Peyer's patch (tissue), 4 donors: ENCODE measurements at places on chromosomes 12 and 14. TPM values are rescaled to one million over a fixed set of nuclear protein-coding genes. Genes with fewer than 3 reads are reported as not detected.

The KLRC3 gene
- total RNA-seq = not detected

The TEX22 gene
- total RNA-seq = 0.94 TPM

The FBLN5 gene
- 61.1 TPM for total RNA-seq

The GPR137C gene
- not detected for total RNA-seq

The GPD1 gene
- total RNA-seq = 41.3 TPM

The FITM1 gene
- total RNA-seq = 11.3 TPM

The GPRC5D gene
- not detected for total RNA-seq

The TMCC3 gene
- total RNA-seq = 15.7 TPM

- no peak overlapping the region for H3K27ac ChIP-seq
- peaks cover 12% of the 10 kb centered on the region for H3K4me1 ChIP-seq
- H3K27me3 ChIP-seq = no peaks in the 10 kb centered on the region
- H3K4me3 ChIP-seq = no peak overlapping the region
- no peak for DNase-seq
Measured at GRCh38 chr14:72478471-72478893, 415.4 kb downstream of the DPF3 start.

DNA sequence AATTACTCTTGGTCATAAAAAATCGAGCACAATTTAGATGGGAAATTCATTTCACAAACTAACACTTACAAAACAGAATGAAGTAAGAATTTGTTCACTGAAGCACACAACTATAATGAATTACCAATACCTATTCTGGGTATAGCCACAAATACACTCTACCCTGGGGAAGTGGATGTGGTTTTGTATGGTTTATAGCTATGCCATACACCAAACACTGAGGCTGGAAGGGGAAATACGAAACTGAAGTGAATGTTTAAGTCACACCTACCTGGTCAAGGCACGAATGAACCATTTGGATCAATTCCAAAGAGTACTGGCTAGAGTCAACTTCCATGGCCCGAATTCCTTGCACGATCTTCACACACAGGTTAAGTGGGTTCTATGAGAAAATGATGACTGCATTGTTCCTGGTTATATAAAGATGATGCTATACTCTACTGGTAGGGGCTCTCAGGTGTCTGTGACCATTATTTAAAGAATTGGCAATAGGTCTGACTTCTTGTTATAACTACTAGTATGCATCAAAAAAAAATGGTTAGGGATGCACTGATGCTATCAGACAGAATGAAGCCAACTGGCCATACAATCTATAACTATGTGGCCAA lies 12.8 kb downstream of the NEK9 start:
- H3K27me3 ChIP-seq = no peaks in the 10 kb centered on the region
- H3K4me1 ChIP-seq = no peaks in the 10 kb centered on the region
- H3K36me3 ChIP-seq = no peaks in the 10 kb centered on the region
- DNase-seq = no peak
- H3K4me3 ChIP-seq = no peak overlapping the region

DNA sequence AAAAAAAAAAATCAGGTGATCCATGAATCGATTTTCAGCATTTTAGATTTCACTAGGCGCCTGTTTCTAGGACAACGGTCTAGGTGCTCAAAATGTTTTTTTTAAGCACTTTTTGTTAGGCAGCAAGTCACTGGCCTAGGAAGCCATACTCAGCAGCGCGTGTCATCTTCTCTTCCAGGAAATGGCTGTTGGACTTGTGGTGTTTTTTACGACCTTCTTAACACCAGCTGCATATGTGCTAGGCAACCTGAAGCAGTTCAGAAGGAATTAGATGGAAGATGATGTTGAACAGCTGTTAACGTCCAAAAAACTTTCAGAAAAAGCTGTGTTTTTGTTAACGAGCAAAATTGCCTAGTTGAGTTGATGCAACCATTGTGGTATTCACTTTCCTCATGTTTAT lies 868 bp downstream of the COX8C start:
- no peaks in the 10 kb centered on the region for H3K36me3 ChIP-seq
- no peak for DNase-seq
- no peak overlapping the region for H3K4me3 ChIP-seq
- H3K27me3 ChIP-seq = no peaks in the 10 kb centered on the region
- H3K4me1 ChIP-seq = no peaks in the 10 kb centered on the region
- H3K27ac ChIP-seq = no peak overlapping the region

DNA sequence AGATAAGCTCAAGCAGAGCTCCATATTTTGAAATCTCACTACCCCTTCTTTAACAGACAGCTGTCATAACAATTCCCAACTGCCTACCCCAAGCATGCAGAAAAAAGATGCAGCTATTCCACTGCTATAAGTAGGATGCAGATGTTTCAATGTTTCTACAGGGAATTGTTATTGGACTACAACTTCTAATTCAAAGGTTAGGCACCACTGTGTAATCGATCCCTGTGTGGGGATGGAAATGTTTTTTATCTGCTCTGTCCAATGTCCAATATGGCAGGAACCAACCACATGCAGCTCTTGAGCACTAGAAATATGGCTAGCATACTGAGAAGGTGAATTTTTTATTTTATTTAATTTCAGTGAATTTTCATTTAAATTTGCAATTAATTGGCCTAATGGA lies 208.6 kb downstream of the SLC2A13 start:
- no peaks in the 10 kb centered on the region for H3K36me3 ChIP-seq
- H3K27ac ChIP-seq = no peak overlapping the region
- H3K4me3 ChIP-seq = no peak overlapping the region
- no peaks in the 10 kb centered on the region for H3K4me1 ChIP-seq

GRCh38 chr12:54300732-54301427 lies at the start of gene NFE2:
TSS of gene NFE2 (minus strand) at chr12:54301015. CDS start at chr12:54295248, 5,767 bp downstream.
- H3K27ac ChIP-seq = no peak within 1 kb of the TSS
- no peak for DNase-seq
- peak within 1 kb of the TSS; percentile 23 for H3K4me3 ChIP-seq
- no peaks in the 10 kb centered on the region for H3K27me3 ChIP-seq
- H3K4me1 ChIP-seq = peaks cover 10% of the 10 kb centered on the region
- H3K36me3 ChIP-seq = no peaks in the 10 kb centered on the region

DNA sequence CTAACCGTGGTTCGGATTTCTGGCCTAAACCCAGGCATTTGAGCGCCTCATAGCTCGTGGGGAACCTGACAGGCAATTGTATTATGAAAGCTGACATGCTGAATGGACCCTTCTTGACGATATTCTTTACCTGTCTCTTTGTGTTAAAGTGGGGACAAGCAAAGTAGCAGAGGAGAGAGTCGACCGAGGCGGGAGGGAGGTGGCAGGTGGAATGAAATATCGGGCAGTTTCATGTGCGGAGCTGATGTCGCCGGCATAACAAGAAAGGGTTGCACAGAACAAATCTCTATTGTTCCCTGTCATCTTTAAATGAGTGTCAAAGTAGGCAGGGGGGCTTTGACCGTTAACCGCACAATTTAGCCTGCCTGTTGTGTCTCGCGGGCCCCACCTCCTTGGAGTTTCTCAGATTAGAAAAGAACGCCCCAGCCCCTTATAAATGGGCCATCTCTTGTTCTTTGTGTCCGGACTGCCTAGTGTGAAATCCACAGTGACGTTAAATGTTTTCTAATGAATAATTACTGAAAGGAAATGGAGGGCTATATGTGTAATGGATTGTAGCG lies 11.5 kb downstream of the MYO1H start:
- no peak overlapping the region for H3K4me3 ChIP-seq
- no peaks in the 10 kb centered on the region for H3K27me3 ChIP-seq
- no peaks in the 10 kb centered on the region for H3K4me1 ChIP-seq
- no peak for DNase-seq

GRCh38 chr14:50373959-50374358 lies 22.7 kb downstream of the CDKL1 start:
- no peaks in the 10 kb centered on the region for H3K36me3 ChIP-seq
- H3K4me1 ChIP-seq = no peaks in the 10 kb centered on the region
- no peak overlapping the region for H3K27ac ChIP-seq
- DNase-seq = no peak

DNA sequence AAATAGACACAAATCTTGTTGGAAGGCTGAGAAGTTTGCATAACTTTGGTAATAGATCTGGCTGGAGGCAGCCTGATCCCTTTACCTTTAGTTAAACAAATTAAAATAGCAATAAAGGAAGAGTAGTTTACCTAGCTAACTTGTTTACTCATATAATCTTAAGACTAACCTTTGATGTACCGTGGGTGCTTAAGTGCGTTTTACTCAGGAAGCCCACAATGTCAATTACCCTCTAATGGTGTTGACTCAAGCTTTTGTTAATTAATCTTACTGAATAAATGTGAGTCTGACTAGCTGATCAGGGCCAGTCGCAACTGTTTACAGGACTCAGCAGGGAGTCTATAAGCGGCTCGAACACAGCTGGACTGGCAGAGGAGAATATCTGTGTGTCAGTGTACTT lies 51.5 kb downstream of the FAR2 start:
- H3K4me1 ChIP-seq = no peaks in the 10 kb centered on the region
- DNase-seq = no peak
- H3K4me3 ChIP-seq = no peak overlapping the region
- H3K36me3 ChIP-seq = no peaks in the 10 kb centered on the region

DNA sequence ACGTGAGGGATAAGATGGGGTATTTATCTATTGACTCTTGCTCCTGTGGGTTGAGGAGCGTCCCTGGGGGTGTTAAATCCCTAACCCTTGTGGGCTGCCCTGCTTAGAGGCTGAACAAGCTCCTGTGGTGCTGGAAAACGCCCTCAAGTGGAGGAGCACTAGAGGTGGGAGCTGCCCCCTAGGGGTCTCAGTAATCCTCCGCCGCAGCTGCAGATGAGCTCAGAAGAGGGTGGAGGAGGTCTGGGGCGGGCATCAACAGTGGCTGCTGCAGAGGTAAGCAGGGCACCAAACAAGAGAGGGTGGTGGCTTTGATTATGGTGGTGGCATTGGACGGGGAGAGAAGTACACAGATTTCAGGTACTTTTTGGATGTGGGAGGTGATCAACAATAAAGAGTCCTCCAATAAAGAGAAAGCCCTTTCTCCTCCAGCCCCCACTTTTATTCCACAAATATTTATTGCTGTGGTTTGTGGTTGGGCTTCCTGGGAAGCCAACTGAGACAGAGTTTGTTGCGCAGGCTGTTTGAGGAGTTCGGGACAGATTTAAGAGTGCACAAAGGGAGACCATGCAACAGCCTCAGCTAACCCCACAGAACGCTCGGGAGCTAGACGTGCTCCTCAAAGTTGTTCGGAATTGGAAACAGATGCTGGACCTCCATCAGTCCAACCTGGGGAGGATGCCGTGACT lies 179.9 kb downstream of the ADCK1 start:
- H3K27me3 ChIP-seq = no peaks in the 10 kb centered on the region
- H3K36me3 ChIP-seq = no peaks in the 10 kb centered on the region
- no peak overlapping the region for H3K4me3 ChIP-seq
- H3K27ac ChIP-seq = no peak overlapping the region
- no peaks in the 10 kb centered on the region for H3K4me1 ChIP-seq
- no peak for DNase-seq

GRCh38 chr12:40820794-40821484 lies 128.7 kb downstream of the CNTN1 start:
- no peaks in the 10 kb centered on the region for H3K4me1 ChIP-seq
- no peak overlapping the region for H3K27ac ChIP-seq
- no peaks in the 10 kb centered on the region for H3K36me3 ChIP-seq

DNA sequence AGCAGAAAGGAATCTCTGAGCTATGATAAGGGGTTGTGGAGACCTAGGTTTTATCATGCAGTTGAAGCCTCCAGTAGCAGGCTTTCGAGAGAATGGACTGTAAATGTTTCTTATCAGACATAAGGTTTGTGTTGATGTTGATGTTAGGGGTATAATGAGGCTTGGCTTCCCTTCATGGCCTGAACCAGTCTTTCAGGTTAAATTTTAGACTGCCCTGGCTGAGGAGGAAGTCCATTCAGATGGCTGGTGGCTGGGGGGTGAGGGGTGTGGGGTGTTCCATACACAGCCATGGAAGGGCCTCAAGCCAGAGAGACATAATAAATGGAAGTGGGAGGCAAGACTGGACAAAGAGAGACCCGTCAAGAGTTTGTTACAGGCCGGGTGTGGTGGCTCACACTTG lies 65.1 kb downstream of the IRF2BPL start:
- peaks cover 9% of the 10 kb centered on the region for H3K4me1 ChIP-seq
- no peak for DNase-seq
- H3K4me3 ChIP-seq = no peak overlapping the region
- no peaks in the 10 kb centered on the region for H3K36me3 ChIP-seq
- H3K27ac ChIP-seq = no peak overlapping the region

- DNase-seq = no peak
- H3K36me3 ChIP-seq = no peaks in the 10 kb centered on the region
- H3K4me3 ChIP-seq = no peak overlapping the region
- no peaks in the 10 kb centered on the region for H3K4me1 ChIP-seq
Measured at GRCh38 chr14:31479027-31479426, 8.8 kb downstream of the GPR33 start.
